GOT3 (cell line): ENCODE measurements at places on chromosomes 1 and 21.

DNA sequence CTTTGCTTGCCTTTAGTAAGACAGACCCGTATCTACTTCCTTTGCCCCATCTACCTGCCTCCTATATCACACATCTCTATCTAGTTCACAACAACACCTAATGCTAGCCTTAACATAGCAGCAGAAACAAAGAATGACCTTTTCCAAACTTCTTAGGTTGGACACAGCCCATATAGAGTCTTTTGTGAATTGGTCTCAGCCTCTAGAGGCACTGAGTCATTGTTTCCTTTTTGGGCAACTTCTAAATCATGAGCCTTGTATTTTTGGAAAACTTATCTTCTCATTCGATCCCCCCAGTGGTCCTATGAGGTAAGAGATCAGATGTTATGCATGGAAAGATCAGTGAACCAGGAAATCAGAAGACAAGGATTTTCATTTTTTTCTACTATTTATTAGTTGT lies 679.4 kb upstream of the USP24 start:
- no peak for DNase-seq

GRCh38 chr1:17135530-17135929 lies 16.3 kb upstream of the PADI2 start:
- DNase-seq: no peak

GRCh38 chr1:202282596-202283283 lies 59.0 kb downstream of the UBE2T start:
- DNase-seq: no peak

- DNase-seq: no peak
Measured at GRCh38 chr1:51549016-51549619, 30.1 kb upstream of the EPS15 start.

DNA sequence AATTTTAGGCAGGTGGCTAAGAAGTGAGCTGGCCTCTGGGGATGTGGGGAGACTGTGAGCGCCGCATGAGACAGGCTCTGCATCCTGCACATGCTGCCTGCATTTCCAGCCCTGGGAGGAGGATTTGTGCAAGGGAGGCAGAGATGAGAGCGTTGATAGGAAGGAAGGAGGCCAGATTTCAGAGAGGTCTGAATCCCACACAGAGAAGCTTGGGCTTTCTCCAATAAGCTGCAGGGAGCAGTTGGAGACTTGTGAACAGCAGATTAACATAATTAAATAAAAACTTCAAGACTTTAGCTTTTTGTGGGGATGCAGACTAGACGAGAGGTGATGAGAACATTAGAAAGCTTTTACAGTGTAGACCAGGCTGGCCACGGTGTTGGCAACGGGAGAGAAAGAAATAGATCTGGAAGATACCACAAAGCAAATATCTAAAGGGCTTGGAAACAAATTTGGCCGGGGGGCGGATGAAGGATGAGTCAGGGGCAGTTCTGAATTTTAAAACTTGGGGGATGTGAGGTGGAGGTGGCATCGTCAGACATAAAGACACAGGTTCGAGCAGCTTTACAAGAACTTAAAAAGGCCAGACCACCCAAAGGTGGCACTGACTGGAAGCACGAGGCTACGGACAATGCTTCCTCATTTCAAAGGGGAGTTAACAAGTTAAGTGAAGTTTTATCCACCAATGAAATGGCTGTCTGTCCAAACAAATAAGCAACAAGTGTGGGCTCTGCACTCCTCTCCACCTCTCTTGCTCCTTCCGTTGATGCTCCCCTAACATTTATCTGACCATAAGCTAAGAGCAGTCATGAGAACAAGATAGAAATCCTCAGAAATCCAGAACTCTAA lies 57.0 kb downstream of the HIVEP3 start:
- DNase-seq: no peak

- DNase-seq: no peak
Measured at GRCh38 chr1:20540281-20540680, 12.1 kb upstream of the FAM43B start.

DNA sequence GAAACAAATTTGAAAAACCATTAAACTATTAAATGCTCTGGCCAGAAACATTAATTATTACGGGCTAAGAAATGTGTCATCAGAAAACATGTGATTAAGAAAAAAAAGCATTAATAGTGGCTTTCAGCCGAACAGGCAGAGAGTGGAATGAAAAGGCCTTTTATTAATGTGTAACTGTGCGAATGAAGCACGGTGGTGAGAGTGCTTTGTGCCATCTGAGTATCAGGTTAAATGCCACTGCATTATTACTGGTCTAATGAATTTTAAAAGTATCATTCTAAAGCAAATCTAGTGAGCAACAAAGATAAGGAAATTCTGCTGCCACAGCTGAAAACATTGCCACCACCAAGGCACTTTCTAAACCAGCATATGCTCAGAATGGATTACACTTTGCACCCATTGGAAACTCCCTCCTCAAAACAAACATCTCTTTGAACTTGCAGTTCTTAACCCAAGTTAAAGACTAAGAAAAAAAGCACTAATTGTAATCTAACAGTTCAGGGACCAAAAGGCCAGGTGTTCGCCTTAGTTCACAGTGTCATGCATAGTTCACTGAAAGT lies 30.0 kb upstream of the SSX2IP start:
- DNase-seq: no peak

- no peak for DNase-seq
Measured at GRCh38 chr1:17212009-17212408, 7.1 kb downstream of the PADI1 start.

DNA sequence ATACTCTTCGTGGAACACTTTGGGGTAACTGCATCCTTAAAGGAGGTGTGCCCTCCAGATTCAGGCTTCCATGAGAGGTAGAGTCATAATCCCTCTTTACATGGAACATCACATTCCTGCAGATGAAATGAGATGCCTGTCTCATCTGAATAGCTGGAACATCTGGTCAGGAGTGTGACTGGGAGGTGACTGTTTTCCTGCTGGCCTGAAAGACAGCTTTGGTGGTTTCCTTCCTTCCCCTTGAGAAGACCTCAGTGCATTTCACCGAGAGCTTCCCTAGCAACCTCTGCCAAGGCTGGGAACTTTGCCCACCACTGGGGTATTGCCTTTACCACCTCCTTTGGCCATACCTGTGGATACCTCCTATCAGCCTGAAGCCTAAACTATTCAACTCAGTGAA lies 46.7 kb upstream of the GUCA2A start:
- DNase-seq: no peak

DNA sequence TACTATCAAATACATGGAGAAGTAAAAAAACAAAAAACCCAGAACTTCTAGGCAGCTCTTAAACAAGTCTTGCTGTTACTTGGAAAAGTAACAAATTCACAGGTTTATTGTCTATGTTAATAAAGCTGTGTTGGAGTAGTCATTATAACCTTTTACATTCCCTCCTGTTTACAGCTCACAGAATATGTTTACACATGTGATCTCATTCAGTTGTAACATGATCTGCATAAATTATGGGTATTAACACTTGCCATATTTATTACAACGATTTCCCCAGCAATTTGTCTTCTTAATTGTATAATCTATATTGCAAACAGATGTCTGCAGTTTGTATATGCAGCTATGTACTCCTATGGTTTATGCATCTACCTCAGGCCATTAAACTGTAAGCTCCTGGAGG lies 28.6 kb downstream of the ERG start:
- no peak for DNase-seq

- no peak for DNase-seq
Measured at GRCh38 chr1:209368864-209369598, 214.5 kb upstream of the CAMK1G start.

- no peak for DNase-seq
Measured at GRCh38 chr1:177546346-177546745, 375.6 kb downstream of the BRINP2 start.
